Stimulated activated CD8-positive, alpha-beta memory T cell treated with anti-CD3 and anti-CD28 coated beads, Interleukin-2, amount 100 ng/mL, for 1 hour (primary cell): ENCODE measurements at places on chromosomes 3 and 15.

GRCh38 chr3:5198986-5199731 is 11.7 kb downstream of the EDEM1 start:
- DNase-seq = no peak

- no peak for DNase-seq
These were observed 7.4 kb downstream of the EAF1 start for GRCh38 chr3:15434756-15435155.

- DNase-seq = no peak
These were observed 289.0 kb upstream of the RASGRP1 start for GRCh38 chr15:38853608-38854007.

GRCh38 chr3:45435961-45436360 is 47.6 kb downstream of the LARS2 start:
- no peak for DNase-seq

GRCh38 chr3:58434168-58434504 is 504 bp upstream of the PDHB start:
- no peak for DNase-seq

GRCh38 chr3:187120326-187120725 is 19.0 kb downstream of the RPL39L start:
- no peak for DNase-seq

- no peak for DNase-seq
These were observed 11.0 kb upstream of the PLXNA1 start for GRCh38 chr3:126971891-126972351.

GRCh38 chr3:193271101-193271840 is 30.2 kb downstream of the PLAAT1 start:
- DNase-seq = no peak

DNA sequence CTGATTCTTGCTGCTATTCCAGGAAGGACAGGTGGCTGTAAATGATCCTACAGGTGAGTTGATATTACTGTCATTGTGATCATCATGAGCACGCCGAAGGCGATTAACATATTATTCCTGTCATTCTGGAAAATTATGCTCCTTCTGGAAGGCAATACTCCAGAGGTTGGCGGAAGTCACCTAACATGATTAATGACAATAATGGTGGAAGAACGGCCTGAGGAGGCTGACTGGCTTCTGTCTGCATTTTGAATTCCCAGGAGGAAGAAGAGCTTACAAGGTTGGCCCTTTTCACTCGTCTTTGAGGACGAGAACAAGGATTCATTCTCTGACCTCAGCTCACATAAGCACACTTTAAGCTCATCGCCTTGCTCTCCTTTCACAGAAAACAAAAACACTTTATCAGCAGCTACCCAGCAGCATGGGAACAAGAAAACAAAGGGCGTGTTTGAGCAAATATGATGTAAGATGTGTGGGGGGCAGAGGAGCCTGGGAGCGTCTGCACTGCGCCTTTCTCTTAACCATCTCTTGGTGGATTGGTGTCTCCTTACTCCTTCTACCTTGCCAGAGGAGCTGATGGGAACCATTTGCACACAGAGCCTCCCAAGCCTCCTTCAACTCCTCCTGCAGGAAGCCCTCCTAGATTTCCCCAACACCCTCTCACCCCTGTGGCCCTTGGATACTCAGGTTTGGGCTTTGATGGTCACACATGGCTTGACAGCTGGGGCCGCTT is 23.0 kb downstream of the ACSBG1 start:
- no peak for DNase-seq

DNA sequence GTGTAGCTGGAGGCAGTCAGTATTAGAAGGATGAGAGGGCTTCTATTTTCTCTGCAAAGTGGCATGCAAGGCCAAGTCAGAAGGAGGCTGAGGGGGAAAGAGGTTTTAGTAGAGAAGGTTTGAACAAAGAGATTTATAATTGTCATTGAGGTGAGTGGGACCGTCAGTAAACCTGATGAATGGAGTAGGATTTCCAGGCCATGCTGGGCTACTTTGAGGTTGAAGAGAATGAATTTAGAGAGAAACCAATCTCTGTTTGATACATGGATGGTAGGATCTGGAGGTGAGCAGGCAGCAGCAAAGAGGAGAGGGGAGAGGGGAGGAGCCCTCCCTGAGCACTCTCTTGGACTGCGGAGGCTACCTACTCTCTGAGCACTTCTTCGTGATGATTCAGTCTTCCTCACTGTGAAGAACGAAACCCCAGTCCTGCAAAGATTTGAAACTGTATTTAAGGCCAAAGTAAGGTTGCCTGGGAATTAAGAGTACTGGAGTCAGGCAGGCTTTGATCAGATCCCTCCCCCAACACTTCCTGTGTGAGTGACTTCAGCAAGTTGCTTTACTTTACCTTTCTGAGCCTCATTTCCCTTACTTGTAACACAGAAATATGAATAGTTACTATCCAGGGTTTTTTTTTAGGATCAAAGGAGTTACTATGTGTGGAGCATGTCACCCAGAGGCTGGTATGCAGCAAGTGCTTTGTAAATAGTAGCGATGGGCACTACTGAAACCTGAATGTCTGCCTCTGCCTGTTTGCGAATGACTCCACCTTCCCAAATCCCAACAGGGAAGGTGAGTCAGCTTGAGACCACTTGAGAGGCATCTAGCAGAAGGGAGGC is 75.8 kb downstream of the RPL39L start:
- no peak for DNase-seq

GRCh38 chr3:187314176-187314575 is 22.6 kb upstream of the MASP1 start:
- no peak for DNase-seq

DNA sequence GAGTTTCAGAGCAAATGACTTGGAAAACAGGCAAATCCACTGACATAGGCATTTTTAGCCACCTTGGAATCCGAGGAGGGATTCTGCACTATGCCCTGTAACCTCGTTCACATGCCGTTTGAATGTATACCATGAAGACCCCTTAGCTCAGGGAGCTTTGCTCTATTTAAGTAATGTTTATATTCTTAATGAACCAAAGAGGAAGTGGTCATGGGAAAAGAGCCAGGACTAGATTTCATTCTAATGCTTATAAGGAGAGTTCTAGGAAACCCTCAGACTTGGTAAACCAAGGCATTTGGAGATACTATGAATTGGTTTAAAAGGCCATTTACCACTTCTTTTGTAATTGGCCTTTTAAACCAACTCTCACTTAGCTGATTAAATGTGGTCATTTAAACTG is 178.9 kb downstream of the IGF1R start:
- no peak for DNase-seq

GRCh38 chr15:60219866-60220265 is 177.9 kb downstream of the ANXA2 start:
- DNase-seq = no peak

GRCh38 chr3:22982981-22983587 is 220.0 kb upstream of the UBE2E2 start:
- DNase-seq = no peak

- DNase-seq = no peak
These were observed 250.5 kb downstream of the ADAMTSL3 start for GRCh38 chr15:83904107-83905040.

- no peak for DNase-seq
These were observed 38.1 kb downstream of the TRAK1 start for GRCh38 chr3:42129014-42129953.

- DNase-seq = no peak
These were observed 136.9 kb downstream of the PDE8A start for GRCh38 chr15:85118581-85118980.

DNA sequence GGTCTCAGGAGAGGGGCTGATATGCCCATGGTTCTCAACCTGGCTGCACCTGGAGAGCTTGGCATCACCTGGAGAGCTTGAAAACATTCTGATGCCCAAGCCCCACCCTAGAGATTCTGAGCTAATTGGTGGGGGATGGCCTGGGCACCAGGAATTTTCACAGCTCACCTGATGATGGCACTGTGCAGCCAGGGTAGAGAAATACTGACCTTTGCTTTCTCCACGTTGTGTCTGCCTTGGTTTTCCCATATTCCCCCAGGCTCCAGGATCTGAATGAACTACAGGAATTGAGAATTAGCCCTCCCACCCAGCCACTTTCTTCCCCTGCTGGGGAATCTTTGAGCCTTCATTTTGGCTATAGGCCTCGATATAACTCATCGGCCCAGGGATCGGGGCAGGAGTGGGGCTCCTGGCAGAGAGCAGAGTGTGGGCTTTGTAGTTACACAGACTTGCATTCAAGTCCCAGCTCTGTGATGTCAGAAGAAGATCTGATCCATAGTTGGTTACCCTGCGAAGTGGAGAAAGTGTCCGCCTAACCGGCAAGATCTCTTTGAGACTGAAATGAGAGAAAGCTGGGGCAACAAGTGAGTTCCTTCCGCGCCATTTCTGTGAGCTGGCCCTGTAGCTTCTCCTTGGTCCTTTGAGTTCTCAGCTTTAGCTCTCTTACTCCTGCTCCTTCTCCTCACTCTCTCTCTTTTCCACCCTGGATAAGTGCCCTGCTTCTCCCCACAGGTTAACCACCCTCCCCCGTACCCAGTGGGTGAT is 33.1 kb upstream of the UBE2Q2 start:
- no peak for DNase-seq

- no peak for DNase-seq
These were observed 680 bp downstream of the POC1A start for GRCh38 chr3:52153389-52154096.

- DNase-seq = no peak
These were observed 29.7 kb downstream of the TRIM71 start for GRCh38 chr3:32847528-32847927.

DNA sequence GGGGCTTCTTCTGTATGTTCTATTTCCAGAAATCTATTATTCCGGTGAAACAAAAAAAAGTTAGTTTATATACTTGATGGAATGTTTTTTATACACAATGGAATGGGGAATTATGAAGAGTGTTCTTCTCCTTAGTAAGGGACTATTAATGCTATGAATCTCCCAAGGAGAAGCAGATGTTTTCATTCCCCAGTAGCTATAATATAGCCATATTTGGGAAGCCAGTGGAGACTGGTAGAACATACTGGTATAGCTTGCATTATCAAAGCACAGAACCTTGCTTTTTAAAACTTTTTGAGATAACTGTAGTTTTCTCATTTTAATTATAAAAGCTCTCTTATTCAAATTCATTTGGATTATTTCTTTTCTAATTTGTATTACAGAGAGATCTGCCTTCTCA is 38.3 kb downstream of the ADGRG7 start:
- DNase-seq = no peak

GRCh38 chr15:92655178-92655995 is at the start of gene FAM174B:
TSS of gene FAM174B (minus strand) at chr15:92655775.
- DNase-seq = no peak

DNA sequence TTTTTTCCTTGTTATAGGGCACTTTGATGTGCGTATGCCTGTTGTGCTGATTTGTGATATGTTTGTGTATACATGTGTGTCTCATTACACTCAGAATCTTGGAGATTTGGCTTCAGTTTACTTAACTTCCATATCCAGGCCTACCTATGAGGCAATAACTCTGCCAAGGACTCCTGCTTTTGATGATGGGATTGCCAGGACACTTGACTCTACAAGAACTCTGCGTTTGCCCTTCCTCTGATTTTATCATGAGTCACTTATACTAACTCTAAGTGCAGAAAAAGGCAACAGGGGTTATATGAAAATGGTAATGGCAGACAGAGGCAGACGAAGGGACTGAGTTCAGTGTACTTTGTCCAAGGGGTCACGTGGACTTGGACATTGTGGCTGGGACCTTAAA is 33.6 kb downstream of the MCTP2 start:
- no peak for DNase-seq

DNA sequence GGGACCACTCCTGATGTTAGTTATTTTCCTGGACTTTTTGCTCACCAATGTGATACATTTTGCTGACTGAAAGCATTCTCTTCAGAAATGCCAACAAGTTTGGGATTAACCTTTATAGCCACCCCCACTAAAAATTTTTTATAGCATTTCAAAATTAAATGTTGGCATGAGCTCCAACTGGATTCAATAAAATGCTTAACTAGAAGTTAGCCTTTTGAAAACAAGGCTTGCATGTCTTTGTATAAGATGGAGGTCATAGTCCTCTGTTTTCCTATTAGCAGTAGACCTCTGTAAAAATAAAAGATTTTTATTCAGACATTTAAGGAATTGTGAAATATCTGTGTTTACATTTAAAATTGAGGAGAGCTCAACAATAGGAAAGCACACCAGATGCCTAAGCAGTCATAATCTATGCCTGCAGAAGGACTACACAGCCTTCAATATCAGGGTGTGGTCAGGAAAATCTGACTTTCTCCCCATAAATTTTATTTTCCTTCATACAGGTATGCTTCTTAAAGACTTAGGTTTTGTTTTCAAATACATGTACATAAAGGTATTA is 87.2 kb downstream of the DNAJC13 start:
- no peak for DNase-seq
